ENCODE measurements at places on chromosomes 16 and 17.

DNA sequence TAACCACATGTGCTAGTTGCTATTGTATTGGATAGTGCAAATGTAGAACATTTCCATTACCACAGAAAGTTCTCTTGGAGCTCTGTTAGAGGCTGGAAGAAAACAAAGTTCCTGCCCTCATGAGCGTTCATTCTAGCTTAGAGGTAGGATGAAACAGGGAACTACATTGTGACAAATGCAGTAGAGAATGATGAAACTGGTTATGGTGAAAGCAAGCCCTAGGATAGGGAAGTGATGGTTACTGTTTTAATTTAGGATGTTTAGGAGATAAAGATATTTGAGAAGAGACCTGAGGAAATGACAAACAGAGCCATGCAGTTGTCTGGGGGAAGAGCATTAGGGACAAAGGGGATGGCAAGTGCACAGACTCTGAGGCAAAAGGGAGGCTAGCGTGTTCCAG, 50.7 kb downstream of the AATF start:
- no peak for DNase-seq

GRCh38 chr16:86088287-86088686, 189.3 kb downstream of the IRF8 start:
- DNase-seq, result no peak

GRCh38 chr17:57186226-57187019, 69.9 kb upstream of the MSI2 start:
- DNase-seq, result no peak

GRCh38 chr17:78958641-78959127, 21.0 kb downstream of the LGALS3BP start:
- DNase-seq, result no peak

- DNase-seq, result no peak
Measured at GRCh38 chr17:42233156-42233555, 38.9 kb upstream of the GHDC start.

GRCh38 chr16:49472598-49472997, 99.0 kb downstream of the C16orf78 start:
- no peak for DNase-seq

GRCh38 chr16:48408688-48409087, 23.5 kb upstream of the SIAH1 start:
- no peak for DNase-seq

DNA sequence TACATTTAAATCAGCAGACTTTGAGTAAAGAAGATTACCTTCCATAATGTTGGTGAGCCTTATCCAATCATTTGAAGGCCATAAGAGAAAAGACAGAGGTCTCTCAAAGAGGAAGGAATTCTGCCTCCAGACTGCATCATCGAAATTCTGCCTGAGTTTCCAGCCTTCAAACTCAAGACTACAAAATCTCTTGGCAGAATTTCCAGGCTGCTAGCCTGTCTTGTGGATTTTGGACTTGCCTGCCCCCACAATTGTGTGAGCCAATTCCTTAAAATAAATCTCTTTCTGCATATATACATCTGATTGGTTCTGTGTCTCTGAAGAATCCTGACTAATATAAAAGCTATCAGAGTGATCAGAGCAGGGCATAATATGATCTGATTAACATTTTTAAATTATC, 216.6 kb upstream of the CPHXL start:
- peak; percentile 2 for DNase-seq

GRCh38 chr17:51657224-51657623, 396.9 kb downstream of the UTP18 start:
- DNase-seq, result no peak

DNA sequence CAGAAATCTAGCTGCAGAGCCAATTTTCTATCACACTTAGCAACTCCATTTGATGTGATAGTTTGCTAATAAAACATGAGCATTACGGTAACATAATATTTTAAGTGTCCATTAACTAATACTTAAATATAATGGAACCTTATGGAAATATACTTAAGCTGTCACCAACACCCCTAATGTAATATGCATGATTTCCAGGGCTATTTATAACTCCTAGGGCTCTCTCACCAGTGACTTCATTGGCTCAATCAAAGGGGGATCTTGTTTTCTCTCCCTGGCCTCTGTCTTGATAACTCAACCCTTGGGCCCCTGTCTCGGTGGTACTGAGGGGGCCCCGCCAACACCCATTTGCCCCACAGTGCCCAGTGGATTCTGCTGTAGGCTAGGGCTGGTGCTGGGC, 170.4 kb downstream of the SALL1 start:
- DNase-seq, result no peak

DNA sequence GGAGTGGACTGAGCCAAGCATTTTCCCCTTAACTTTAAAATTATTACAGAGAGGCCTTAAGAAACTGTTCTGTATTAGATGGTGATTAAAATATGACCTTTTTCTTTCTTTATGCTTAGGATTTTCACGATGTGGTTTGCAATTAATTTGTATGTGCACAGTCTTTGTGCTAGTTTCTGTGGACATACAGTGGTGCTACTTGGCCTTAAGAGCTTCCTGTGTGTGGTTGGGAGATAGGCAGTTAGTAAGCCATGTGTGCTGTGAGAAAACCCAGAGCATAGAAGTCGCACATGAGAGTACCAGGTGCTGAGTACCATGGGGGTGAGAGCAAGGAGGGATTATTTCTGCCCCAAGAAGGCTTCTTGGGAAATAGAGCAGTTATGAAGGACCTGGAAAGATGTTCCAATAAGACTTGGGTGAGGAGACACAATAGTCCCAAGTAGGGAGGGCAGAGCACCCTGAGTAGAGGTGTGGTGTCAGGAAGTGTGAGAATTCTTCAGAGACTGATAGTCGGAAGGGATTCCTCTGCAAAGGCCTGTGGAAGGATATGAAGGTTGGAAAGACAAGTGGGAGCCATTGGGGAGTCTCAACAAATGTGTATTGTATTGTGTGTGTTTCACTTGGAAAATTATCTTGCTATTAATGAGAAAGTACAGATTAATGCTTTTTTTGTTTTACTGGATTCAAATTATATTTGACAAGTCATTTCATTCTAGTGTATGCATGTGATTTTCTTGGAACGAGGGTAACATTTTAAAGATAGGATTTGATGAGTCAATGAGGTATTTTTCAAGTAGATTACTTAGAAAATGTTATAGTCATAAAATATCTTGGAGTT, 239.9 kb downstream of the PRKCA start:
- no peak for DNase-seq

- no peak for DNase-seq
Measured at GRCh38 chr17:79871131-79871530, 31.9 kb upstream of the CBX4 start.

GRCh38 chr16:57152096-57153093, 33.4 kb downstream of the PSME3IP1 start:
- no peak for DNase-seq

DNA sequence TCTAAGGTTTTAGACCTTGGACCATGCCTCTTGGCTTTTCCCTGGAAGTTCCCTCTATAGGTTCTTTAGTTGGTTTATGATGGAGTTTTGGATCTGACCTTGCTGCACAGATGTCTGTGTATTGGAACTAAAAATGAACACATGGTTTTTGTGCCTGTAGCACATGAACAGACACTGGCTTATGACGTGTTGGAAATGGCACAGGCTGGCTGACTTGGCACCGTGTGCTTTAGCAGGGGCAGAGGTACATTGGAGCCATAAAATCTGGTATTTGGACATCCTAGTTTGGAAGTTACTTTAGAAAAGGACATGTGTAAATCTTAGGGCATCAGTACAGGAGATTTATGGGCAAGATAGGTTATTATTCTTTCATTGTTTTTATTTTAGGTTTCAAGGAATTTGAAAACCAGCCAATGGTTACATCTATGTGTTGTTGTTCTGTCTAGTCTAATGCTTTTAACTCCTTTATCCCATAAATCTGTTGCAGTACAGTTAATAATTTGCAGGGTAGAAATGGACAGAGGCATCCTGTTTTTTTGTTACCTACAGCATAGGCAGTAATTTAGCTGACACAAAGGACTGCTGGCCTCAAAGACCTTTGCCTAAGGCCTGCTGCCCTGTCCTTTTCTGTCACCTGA, 6.0 kb downstream of the SOCS7 start:
- no peak for DNase-seq

- no peak for DNase-seq
Measured at GRCh38 chr17:37742762-37743611, 1.9 kb downstream of the HNF1B start.

DNA sequence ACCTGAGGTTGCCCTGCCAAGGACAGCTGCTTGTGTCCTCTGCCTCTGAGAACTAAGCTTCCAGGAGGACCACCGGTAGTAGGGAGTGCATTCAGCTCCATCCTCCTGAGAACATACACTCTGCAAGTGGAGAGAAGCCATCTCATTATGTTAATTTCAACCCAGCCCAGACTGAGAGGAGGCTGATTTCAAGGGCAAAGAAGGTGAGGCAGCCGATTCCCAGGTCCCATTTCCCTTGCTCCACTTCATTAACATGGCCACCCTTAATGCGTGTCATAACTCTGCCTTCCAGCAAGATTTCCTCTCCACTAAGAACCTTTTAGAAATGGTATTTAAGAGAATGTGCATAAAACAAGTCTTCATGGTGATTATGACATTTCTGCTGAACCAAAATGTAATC, 72.5 kb downstream of the CDH13 start:
- DNase-seq, result no peak

DNA sequence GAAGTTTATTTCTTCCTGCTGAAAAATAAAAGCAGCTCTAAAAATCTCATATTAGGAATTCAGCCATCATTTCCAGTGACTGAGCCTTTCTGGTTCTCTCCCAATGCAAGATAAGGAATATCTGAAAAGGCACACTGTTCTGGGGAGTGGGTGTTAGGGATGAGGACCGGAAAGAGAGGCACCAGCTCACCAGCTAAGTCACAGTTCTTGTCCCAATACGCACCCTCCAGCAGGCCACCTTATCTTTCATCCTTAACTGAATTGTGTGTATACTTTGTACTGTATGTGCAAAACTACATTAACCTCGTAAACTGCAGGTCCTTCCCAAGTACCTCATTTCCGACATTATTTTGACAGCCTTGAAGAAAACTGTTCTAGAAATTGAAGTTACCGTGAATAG, 11.0 kb downstream of the AMFR start:
- DNase-seq, result no peak

DNA sequence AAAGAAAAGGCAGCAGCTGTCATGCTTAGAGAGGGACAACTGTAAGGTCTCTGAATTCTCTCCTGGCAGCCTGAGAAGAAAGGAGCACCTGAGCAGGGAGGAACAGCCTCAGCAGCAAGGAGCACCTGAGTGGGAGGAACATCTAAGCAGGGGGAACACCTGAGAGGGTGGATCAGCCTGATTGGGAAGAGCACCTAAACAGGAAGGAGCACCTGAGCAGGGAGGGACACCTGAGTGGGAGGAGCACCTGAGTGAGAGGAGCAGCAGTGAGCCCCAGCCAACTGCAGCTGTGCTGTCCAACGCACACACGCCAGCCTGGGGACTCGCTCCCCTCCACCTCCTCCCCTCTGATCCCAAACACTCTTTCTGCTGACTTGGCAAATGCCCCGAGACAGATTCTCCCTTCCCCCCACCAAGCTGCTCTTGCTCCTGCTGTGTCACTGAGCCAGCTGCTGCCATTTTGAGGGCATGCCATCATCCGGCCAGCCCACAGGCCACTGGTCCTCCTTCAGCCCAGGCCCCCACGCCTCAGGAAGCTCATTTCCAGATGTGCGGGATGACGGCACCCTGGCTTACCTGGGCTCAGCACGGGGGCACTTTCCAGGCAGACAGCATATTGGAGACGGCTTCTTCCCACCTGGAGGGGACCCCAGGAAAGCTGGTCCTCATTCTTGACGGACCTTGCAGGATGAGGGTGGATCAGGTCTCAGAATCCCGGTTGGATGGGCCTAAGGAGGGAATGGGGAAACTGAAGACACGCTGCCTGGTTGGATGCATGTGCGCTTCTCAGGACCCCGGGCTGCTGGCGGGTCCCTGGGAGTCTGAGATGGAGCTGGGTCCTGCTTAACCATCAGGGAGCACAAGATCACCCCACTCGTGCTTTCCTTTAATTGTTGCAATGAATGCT, 57.7 kb upstream of the RBFOX3 start:
- no peak for DNase-seq

- no peak for DNase-seq
Measured at GRCh38 chr17:2435862-2436261, 35.0 kb upstream of the MNT start.

DNA sequence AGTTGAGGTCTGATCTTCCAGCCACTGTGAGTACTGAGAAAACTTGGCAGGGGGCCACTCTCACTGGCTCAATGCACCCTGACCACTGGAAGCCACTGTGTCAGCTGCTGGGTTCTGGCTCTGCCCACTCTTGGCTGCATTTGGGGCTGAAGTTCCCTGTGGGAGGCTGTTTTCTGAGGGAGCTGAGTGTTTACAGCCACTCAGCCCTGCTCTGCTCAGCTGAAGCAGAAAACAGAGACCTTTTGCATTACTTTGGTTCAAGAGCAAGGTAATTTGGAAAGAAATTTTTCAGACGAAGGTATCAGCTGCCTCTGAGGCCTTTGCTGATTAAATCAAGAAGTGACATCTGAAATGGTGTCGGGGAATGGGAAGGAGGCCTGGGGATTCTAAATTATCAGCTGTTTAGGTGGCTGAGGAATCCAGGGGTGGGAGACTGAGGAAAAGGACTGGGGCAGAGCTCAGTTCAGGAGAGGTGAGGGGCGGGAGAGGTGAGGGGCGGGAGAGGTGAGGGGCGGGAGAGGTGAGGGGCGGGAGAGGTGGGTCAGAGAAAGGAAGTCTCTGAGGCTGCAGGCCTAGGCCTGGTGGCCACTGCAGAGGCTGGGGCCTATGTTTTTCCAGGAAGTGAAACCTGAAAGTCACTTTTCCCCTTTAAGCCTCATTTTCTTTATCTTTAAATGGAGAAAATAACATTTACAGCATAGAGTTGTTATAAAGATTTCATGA, at the start of gene ACSM5:
TSS of gene ACSM5 (plus strand) at position 137 of the 723 bp plus-strand sequence. CDS start 1,951 bp downstream, outside the sequence.
- no peak for DNase-seq

GRCh38 chr17:49575679-49576087, at the start of gene NXPH3:
TSS of gene NXPH3 (plus strand) at chr17:49575871. CDS start at chr17:49576220, 349 bp downstream.
- no peak for DNase-seq

DNA sequence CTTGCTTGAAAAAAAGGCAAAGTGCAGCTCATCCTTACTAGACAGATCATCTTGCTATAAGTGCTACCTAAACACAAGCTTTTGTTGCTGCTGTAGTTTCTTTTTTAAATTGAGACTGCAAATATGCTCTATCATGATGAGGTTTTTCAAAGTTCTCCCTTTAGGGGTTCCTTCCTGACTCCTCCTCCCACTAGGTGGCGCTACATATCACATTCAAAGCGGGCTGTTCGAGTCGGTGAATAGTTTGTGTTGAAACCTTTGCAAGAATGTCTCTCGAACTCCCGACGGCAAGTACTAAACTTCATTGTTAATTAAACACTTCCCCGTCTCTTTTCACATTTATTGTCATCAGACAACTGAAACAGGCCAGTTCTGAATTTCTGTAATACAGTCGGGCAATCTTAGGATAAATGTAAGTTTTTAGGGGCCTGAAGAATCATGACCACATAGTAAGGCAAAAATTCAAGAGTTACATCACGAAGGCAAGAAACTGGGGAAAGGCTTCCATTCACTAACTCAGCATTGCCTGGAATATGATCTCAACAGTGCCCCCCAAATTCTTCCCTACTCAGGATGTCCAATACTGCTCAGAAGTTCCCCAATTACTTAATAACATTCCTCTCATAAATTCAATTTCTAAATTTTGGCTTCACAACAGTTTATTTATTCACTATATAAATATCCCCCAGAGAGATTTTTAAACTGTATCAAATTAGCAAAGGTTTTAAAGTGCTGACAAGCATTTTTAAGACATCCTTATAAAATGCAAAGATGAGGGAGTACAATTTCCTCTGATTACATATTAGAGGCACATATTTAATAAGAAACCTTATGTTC, 6.7 kb downstream of the HS3ST3A1 start:
- peak; percentile 76 for DNase-seq
